ENCODE measurements at places on chromosomes 6 and 20.
A peak's percentile ranks its signal among the peaks of the same experiment; 100 is the strongest.

- DNase-seq, result no peak
These were observed 16.6 kb upstream of the ZNF831 start for GRCh38 chr20:59146780-59147565.

DNA sequence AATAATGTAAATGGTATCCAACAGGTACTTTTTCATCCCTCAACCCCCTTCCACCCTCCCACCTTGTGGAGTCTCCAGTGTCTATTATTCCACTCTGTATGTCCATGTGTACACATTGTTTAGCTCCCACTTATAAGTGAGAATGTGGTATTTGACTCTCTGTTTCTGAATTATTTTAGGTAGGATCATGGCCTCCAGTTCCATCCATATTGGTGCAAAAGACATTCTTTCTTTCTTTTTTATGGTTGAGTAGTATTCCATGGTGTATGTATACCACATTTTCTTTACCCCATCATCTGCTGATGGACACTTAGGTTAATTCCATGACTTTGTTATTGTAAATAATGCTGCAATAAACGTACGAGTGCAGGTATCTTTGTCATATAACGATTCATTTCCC, 58.2 kb upstream of the PRND start:
- no peak for DNase-seq

- no peak for DNase-seq
These were observed 15.6 kb downstream of the DDRGK1 start for GRCh38 chr20:3188823-3189413.

- no peak for DNase-seq
These were observed 158.6 kb upstream of the PREP start for GRCh38 chr6:105561486-105561885.

DNA sequence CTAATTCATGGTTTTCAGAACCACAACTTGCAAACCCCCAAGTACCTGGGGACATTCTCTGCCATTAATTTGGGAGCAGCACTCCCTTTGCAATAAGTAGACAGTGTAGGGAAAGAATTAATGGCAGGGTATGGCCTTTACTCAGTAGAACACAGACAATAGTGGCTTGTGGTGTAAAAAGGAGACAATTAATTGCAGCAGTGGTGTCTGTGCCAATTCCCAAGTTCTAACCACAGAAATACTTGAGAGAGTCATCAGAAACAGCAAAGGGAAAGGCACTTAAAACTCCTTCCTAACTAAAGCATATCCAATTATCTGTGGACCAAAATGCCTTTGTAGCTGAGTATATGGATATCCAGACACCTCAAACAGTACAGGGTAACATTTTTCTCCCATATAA, 257.6 kb upstream of the POU3F2 start:
- no peak for DNase-seq

- no peak for DNase-seq
These were observed 1.2 kb downstream of the NANP start for GRCh38 chr20:25622450-25623224.

DNA sequence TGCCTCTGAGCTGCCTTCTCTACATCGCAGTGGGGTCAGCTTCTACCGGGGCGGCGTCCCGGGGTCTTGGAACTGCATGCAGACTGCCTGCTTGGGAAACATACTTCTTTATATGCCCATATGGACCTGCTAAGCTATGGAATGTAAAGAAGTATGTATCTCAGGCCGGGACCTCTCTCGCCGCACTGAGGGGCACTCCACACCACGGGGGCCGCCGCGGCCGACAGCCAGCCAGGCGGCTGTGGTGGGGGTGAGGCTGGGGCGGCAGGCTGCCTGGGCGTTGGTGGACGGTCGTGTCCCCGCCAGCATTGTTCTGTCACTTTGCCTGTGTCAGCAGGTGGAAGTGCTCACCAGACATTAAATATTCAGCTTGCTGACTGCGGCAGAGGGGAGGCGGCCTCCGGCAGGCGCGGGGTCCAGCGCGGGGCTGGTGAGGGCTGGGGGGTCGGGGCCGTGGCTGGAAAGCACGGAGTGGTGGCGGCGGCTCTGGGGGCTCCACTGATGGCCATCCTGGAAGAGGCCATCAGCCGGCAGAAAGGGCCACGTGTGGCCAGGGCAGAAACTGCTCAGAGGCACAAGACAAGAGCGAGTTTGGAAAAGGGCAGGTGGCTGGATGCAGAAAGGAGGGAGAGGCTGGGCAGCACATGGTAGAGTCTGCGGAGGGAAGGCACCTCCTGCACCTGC, 78.6 kb upstream of the GATA5 start:
- DNase-seq, result no peak

DNA sequence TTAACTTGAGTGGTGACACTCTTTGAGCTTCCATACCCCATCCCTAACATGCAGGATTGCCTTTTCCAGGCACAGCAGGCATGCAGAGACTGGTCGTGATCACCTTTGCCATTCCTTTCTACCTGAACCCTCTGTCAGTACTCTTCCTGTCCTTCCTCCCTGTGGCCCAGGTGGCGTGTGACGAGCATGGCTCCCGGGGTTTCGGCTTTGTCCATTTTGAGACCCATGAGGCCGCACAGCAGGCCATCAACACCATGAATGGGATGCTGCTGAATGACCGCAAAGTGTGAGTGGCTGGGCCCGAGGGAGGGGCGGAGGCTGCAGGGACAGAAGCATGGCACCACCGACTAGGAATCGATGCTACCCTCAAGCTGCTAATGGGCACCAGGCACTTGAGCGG, 6.7 kb downstream of the PABPC1L start:
- no peak for DNase-seq

DNA sequence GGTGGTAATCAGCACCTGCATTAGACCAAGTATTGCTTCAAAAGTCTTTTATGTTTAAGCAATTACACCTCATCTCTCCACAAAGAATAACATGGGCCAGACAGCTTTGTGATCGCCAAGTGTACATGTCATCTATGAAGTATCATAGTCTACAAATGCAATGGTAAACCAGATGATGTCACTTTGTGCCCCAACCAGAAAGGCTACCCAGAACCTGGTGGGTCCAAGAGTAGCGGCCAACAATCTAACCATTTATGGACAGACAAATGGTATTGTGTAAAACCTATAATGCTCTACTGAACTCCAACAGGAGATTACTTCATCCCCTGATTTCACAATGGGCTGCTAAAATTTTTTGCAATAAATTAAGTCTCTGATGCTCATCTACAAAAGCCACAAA, 295.9 kb downstream of the GMDS start:
- no peak for DNase-seq

- no peak for DNase-seq
These were observed 491.9 kb upstream of the SOX4 start for GRCh38 chr6:21101694-21102093.

DNA sequence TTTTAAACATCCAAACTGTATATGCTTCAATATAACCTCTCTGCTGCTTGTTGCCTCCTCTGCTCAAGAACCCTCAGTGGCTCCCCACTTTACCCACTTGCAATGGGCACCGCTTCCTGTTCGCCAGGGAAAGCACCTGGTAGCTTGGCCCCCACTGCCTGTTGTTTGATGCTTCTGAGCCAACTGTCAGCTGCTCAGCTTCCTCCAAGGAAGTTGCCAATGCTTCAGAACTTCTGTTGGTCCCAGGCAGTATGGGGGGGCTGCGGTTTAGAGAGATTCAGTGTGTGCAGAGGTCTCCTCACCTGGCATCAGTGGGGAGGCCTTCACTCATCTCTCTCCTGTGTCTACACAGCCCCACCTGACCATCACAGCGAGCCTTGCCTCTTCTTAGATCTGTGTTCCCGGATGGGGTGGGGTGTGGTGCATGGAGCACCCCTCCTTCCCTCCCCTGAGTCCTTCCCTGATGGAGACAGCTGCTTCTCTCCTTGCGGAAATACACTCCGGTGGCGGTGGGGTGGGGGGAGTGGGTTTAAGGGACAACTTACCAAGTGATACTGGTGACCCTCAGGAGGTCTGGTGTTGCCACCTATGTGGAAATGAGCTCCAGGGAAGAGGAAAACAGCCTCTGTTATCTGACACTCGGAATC, 308.1 kb downstream of the CDH26 start:
- DNase-seq, result no peak

DNA sequence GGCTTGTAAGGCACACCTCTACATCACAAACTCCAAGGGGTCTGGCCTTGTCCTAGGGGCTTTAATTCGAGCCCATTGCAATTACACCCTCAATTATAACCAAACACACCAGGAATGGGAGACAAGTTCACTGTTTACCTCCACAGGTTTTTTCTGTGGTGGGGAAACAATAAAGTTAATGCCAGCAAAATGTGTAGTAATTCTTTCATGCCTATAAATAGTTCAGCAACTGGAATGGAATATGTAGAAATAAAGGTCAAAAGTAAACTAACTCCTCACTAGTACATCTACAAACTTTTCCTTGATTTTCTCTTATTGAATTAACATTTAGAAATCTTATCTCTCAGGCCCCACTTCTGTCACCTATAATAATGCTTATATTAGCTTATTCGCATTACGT, 27.1 kb upstream of the RIPK1 start:
- DNase-seq, result no peak

- DNase-seq, result peak; percentile 64
These were observed 42.6 kb downstream of the TRIM27 start for GRCh38 chr6:28880894-28881780.

GRCh38 chr6:170459451-170459850, 93.7 kb downstream of the PSMB1 start:
- DNase-seq, result no peak

GRCh38 chr6:170545405-170545804, 7.7 kb downstream of the PSMB1 start:
- DNase-seq, result no peak

GRCh38 chr20:3011752-3012151, 31.7 kb upstream of the GNRH2 start:
- DNase-seq, result no peak

DNA sequence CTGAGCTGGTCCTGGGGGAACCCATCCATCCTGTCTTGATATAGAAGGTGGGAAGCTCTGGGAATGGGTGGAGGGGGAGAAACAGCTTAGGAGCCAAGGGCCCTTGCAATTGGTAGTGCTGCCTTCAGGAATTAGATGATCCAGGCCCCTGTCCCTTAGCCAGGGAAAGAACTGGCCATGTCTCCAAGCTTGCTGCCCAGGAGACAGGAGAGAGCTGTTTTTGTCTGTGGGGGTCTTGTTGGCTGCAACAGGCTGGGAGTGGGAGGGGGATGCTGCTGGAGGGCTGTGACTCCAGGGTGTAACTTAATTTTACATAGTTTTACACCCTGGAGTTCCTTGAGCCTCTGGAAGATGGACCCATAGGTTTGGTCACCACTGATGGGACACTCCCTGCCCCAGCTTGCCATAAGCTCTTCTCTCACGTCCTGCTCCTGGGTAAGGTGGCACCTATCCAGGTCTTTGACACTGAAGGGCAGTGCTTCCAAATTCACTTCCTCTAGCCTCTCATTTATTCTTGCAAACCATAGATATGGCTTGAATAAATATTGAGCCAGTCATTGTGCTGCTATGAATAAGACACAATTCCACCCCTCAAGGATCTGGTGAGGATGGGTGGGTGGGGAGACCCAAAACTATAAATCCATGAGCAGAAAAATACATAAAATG, 16.8 kb downstream of the VEGFA start:
- no peak for DNase-seq

DNA sequence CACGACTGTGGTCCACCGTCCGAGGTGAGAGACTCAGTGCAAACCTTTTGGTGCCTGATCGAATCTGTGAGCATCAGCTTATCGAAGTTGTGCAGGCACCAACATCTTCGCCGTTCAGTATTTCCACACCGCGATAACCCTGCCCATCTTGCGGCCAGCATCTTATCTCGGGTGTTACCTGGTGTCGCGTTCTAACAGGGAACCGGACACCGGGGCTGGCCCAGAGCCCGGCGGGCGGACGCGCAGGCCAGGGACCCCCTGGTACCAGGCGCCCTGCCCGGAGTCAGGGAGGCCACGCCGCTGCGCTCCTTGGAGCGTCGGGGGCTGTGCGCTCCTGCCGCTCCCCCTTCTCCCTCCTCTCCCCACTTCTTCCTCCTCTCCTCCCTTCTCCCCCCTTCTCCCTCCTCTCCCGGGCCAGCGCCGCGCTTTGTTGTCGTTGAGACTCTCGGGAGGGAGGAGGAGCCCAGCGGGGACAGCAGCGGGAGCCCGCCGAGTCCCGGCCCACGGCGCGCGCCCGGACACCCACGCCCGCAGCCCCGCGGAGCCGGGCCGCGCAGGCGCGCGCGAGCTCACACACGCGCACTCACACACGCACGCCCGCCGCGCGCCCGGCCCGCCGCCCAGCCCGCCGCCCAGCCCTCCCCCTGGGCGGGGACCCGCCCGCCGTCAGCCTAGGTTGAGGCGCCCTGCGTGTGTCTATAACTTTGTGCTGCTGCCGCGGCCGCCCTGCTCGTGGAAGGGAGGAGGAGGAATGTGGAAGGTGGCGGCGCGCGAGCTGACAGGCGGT, 1.4 kb upstream of the FOXO3 start:
- peak; percentile 64 for DNase-seq

DNA sequence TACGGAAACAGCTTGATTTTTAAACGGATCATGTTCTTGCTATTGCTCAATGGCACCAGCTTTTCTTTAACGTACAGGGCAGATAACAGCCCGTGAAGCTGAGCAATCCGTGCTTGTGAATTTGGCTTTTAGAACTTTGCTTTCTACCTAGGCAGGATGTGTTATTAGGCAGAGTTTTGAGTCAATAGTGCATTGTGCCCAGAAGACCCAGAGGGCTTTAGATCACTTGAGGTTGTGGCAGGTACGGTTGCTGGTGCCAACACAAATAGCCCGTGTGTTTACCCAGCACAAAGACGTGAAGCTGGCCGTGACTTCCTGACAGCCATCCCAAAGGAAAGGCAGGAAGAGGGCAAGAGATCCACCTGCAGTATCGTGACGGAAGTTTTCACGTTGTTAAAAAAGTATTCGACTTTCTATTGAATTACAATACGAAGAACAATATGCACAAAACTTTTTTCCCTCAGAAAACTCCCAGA, 117.4 kb upstream of the FRMD1 start:
- no peak for DNase-seq

DNA sequence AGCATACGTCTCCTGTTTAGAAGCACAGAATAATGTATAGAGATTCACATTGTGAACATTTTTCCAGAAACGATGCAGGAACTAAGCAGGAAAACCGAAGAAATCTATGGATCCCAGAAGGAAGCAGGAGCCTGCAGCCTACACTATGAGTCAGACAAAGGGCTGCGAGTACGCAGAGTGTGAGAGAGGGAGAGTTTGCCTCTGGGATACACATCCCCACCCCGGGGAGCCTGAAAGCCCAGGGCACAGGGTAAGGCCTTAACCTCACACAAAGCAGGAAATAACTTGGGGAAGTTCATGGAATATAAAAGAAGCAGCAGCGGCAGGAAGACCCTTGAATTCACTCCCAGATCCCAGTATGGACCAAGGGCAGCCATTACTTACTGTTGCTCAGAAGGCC, 842.1 kb upstream of the MANEA start:
- DNase-seq, result no peak
